ENCODE measurements at places on chromosomes 11 and 22.
A peak's percentile ranks its signal among the peaks of the same experiment; 100 is the strongest.

GRCh38 chr22:47086596-47087248 lies 324.3 kb downstream of the TBC1D22A start:
- DNase-seq: no peak

DNA sequence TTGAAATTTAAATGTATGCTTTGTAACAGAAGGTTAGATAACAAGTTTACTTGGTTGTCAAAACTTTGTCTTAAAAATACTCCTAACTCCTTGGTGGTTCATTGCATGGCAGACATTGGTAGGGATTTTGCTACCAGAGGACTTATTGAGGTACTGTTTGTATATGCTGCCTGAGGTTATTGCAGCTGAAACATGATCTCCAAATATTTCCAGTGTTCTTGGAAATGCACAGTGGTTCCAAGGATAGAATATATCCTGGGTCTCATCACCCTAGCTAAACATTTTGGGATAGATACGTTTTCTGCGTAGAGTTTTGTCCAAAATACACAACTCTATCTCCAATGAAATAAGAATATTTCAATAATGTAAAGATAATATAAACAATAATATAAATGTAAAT lies 109.2 kb downstream of the RAB38 start:
- no peak for DNase-seq

- no peak for DNase-seq
These were observed 88.6 kb downstream of the LARGE1 start for GRCh38 chr22:33831651-33832050.

GRCh38 chr11:45805305-45806071 lies 539 bp downstream of the SLC35C1 start:
- DNase-seq: no peak

- no peak for DNase-seq
These were observed 3.6 kb upstream of the TSSK2 start for GRCh38 chr22:19127329-19128008.

DNA sequence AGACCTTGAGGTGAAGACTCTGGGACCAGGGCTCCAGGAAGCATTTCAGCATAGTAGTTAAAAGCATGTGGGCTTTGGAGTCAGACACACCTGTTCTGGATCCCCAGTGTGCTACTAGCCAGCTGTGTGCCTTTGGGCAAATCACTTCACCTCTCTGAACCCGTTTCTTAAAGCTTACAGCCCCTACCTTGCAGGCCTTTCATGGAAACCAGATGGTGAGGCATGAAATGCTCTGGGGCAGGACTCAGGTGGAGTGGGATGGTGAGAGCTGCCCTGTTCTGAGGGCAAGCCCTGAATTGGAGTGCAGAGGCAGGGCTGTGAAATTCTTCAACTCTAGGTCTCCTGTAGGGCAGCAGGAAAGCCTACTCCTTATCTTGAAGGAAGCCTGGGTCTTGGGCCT lies 10.5 kb downstream of the UCP2 start:
- DNase-seq: no peak

- DNase-seq: no peak
These were observed 29.5 kb downstream of the CHEK2 start for GRCh38 chr22:28711820-28712777.

GRCh38 chr11:7202412-7202811 lies 49.3 kb upstream of the SYT9 start:
- no peak for DNase-seq

GRCh38 chr11:113817162-113817561 lies 37.6 kb downstream of the CLDN25 start:
- no peak for DNase-seq

- DNase-seq: no peak
These were observed 54.5 kb upstream of the ZBTB44 start for GRCh38 chr11:130369141-130369691.

DNA sequence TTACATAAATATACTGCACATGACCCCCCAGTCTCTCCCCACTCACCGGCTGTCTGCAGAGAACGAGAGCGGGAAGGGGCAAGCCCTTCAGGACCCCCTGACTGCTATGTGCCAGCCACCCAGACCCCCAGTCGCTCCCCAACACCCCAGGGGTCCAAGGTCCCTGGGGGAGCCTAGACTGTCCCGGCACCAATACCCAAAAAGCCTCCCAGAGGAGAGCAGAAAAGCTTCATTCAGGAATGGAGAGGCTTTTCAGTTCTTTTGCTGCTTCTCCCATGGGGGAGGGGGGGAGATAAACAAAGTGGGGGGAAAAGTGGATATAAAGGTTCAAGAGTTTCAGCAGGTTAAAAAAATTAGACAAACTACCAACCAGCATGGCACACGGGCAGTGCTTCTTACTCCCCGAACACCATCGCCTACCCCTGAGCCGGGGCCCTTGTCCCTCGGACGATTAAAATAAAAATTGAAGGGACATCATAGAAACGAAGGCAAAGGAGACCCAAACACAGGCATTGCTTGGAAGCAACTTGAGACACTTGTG lies 1.3 kb downstream of the CSNK1E start:
- DNase-seq: peak; percentile 17

- no peak for DNase-seq
These were observed 273.9 kb downstream of the NTM start for GRCh38 chr11:131644204-131644795.

DNA sequence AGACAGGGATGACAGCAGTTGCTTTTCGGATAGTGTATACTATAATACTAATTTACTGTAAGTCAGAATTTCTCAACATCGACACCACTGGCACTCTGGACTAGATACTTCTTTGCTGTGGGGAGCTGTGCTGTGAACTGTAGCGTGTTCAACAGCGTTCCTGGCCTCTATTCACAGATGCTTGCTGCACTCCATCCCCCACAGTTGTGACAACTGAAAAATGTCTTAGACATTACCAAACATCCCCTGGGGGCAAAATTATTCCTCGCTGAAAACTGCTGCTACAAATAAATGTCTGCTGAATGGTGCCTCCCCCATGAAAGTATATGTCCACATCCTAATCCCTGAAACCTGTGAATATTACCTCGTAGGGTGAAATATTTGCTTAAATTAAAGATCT lies 7.5 kb upstream of the SLC15A3 start:
- no peak for DNase-seq

DNA sequence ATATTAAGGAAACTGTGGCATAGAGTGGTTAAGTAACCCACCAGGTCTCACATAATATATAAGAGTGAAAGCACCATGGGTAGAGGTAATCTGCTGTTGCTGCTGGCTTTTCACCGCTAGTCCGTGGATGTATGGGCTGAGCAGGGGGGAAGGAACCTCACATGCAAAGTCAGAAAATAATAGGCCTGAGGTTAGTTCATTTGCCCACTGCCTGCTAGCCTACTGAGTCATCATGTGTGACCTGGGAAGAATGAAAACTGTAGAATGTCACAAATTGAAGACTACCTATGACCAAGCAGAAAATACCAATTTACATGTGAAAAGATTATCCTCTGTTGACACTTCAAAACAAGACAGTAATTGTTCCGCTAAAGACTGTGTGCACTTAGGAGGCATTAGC lies 560.1 kb upstream of the FAT3 start:
- no peak for DNase-seq

- DNase-seq: no peak
These were observed 35.8 kb upstream of the SLN start for GRCh38 chr11:107747622-107748021.

DNA sequence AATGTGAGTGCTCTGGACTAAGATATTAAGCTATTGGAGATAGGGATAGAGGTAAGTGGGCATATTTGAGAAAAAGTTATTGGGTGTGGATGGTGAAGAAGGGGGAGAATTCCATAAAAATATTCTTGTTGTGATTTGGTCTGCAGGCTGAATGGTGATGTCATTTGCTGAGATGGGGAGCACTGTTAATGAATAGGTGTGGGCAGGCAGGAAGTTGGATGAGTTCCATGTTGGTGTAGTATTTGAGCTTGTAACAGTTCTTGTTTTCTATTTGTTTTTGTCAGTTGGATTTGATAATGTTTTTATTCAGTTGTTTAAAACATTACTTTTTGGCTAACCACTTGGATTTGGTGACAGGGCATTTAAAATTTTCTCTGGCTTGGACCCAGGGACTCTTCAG lies 168.8 kb downstream of the C11orf87 start:
- DNase-seq: no peak

DNA sequence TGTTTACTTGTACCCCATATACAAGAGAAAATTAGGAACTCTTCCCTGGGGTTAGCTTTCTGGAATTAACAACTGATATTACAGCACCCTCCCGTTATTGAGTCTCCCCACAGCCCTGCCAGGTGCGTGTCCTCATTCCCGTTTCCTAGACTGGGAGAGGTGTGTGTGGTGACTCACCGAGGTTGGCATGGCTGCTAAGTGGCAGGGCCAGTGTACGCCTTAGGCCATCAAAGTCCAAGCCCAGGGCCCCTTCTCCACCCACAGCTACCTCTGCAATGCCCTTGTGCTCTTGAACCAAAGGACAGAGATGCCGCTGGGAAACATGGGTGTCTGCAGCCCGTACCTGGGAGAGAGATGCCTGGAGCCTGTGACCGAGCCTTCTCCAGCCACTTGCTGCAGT lies 12.3 kb downstream of the IFT27 start:
- DNase-seq: no peak

DNA sequence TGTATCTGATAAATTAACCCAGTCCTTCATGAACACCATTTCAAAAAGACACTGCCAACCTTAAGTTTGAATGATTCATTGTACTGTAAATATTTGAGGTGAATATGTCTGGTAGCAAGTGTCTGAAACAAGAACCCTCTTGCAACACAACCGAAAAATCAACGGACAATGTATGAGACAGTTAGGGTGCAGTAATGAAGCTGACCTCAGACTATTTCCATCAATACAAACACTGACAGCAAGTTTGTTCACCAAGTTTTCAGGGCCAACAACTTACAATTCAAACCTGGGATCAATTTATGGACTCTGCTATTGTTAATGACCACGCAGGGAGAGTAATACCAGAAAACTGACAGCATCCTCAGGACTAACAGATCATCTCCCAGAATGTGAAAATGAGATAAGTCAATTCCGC lies 126.3 kb downstream of the CADM1 start:
- no peak for DNase-seq

- DNase-seq: no peak
These were observed 39.7 kb downstream of the APLP2 start for GRCh38 chr11:130109386-130109785.

DNA sequence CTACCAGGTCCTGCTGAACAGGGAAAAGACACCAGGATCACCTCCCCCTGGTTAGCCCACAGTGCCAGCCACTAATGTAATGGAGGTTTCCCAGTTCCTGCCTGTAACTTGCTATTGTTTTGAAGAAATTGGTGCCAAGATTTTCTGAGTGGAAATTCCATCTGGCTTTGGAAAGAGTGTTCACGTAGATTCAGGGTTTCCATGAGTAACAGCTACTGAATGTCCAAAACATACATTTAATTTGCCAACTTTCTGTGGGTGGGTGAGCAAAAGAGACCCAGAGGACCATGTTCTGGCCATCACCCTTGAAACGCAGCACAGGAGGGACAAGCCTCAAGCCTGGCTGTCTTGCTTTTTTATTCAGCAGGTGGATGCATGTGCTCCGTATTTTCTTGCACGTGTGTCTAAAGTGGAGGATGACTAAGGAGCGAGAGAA lies 8.8 kb upstream of the DKK3 start:
- no peak for DNase-seq

GRCh38 chr22:28937206-28938025 lies 54.0 kb downstream of the ZNRF3 start:
- no peak for DNase-seq

- DNase-seq: no peak
These were observed 54.9 kb upstream of the LMO1 start for GRCh38 chr11:8318536-8318935.

- no peak for DNase-seq
These were observed 71.3 kb downstream of the ATXN10 start for GRCh38 chr22:45742866-45743450.

- no peak for DNase-seq
These were observed 60.2 kb downstream of the LRRC32 start for GRCh38 chr11:76610371-76610770.

- no peak for DNase-seq
These were observed 23.2 kb upstream of the IGLL1 start for GRCh38 chr22:23603266-23603665.

- no peak for DNase-seq
These were observed 41.3 kb downstream of the NARS2 start for GRCh38 chr11:78533399-78533798.
